ENCODE measurements at places on chromosomes 7 and 10.

DNA sequence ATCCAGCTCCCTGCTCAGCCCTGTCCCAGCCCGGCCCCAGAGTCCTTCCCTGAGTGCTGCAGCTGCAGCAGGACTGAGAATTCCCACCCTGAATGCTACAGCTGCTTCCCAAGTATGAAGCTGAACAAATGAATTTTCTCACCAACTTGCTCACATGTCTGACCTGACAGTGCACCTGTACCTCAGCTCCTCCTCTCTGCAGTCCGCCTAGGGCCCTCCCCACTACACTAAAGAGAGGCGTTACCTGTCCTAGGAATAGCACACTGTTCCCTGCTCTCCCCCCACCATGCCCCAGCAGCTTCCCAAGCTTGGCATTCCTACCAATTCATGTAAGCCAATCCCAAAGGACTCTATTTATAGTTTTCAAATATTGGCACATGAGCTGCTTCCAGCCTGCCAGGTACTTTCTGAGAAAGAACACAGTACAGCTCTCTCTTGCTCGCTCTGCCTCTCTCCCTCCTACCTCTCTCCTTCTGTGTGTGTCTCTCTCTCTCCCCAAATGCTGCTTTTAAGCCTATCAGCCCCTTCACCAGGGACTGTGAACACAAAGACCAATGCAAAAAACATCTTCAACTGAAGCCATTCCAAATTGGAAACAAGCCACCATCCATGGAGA lies 400.1 kb downstream of the TNS3 start:
- DNase-seq: no peak

- peak; percentile 8 for DNase-seq
These were observed 144.5 kb upstream of the PTN start for GRCh38 chr7:137488038-137488437.

DNA sequence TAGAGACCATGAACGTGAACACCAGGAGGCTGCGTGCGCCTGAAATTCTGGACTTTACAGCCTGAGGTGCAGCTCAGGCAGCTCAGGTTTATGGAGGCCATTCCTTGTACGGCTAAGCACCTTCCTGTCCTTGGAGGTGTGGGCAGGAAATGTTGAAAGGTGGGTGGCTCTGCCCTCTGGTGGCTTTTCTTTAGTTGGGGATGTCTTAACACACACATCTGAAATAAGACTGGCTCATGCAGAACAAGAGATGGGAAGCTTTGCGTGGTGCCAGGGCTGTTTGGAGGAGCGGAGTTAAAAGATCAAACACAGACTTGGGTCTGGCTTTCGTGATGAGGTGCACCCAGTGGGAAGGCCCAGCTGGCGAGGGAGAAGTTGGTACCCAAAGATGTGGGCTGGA lies 64.1 kb downstream of the DOCK1 start:
- no peak for DNase-seq

DNA sequence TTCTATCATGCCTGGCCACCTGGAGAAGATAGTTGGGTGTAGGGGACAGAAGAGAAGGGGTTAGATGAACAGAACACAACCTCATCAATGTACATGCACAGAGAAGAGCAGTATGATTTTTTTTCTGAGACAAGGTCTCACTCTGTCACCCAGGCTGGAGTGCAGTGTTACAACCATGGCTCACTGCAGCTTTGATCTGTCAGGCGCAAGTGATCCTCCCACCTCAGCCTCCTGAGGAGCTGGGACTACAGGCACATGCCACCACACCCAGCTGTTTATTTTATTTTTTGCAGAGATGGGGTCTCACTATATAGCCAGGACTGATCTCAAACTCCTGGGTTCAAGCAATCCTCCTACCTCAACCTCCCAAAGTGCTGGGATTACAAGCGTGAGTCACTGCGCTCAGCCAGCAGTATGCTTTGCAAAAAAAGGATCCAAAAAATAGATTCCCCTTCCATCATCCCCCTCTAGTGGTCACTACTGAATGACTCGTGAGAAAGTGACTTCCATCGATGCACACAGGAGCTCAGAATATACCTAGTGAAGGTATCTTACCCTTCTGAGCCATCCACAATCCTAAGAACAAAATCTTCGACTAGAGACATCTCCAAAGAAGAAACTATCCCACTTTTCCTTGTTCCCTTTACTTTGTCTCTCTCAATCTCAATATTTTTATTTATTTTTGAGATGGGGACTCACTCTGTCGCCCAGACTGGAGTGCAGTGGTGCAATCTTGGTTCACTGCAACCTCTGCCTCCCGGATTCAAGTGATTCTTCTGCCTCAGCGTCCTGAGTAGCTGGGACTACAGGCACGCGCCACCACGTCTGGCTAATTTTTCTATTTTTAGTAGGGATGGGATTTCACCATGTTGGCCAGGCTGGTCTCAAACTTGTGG lies 21.0 kb downstream of the ZCWPW1 start:
- DNase-seq: peak; percentile 73

DNA sequence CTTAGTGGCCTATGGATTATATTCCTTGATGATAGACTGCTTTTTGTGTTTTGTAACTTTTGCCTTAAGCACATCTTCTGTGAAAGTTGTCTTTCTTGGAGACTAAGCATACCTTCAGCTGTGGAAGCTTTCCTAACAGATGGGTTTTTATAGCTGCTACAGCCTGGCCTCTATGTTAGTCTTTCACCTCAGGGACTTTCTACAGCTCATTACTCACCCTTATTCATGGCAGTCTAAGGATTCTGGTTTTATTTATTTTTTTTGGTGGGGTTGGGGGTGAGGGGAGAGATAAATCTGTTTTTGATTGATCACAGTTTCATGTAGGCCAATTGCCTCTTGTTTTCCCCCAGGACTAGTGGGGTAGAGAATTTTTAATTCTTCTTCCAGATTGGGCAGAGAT lies 219.9 kb downstream of the DKK1 start:
- DNase-seq: peak; percentile 8

- peak; percentile 82 for DNase-seq
These were observed 155.5 kb upstream of the LYZL2 start for GRCh38 chr10:30784897-30785605.

GRCh38 chr7:132941905-132942304 lies 140.0 kb downstream of the CHCHD3 start:
- no peak for DNase-seq

DNA sequence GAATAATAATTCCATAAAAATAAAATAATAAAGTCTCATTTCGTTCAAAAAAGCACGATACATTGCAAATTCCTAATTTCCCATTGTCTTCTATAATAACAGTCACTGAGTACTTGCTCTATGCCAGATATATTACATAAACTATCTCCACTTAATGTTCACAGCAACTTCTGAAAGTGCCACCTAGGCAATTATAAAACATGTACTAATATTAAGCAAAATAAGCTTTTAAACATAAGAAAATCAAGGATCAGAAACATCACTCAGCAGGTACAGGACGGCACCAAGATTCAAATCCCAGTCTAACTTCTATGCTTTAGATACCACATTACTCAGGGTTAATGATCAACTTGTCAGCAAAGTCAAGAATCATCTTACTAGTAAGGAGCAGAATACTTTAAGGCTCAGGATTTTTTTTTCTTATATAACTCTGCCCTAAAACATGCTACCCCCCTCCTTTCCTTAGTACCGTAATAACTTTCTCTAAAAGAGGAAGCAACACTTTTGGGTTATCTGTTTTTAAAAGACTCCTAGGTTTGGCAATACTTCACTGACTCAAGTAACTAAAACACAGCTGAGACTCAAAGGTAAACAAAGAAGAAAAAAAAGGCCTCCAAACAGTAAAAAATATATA lies 51.3 kb downstream of the USP6NL start:
- peak; percentile 33 for DNase-seq

GRCh38 chr10:58989486-58990039 lies 186.9 kb upstream of the PHYHIPL start:
- no peak for DNase-seq

- no peak for DNase-seq
These were observed 2.1 kb downstream of the MRPL32 start for GRCh38 chr7:42934291-42934690.

- DNase-seq: no peak
These were observed 63.9 kb downstream of the SND1 start for GRCh38 chr7:127715901-127716300.

- peak; percentile 24 for DNase-seq
These were observed 132.1 kb downstream of the MACC1 start for GRCh38 chr7:20085086-20085485.

DNA sequence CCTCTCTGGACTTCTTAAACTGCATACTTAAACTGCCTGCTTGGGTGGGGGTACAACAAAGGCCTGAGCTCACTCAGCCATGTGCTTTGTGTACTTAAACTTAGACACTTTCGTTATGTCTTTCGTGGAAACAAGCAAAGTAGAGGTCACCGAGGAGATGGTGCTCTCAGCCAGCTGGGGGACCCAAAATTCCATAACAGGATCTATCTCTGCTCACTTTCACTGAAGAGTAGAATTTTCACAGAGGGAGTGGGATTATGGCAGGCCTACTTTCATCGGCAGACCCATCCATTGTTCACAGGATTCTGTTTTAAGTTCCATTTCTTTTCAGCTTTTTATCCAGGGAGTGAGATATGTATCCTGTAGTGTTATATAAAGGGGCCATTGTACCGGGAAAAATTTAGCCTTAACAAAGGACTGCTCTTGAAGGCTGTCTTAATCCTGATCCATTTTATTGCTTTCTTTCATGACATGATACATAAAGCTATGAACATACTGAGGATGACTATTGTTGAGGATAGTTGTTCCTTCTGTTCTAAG lies 370.0 kb upstream of the GHITM start:
- no peak for DNase-seq

GRCh38 chr7:17506095-17506494 lies 207.6 kb downstream of the AHR start:
- DNase-seq: peak; percentile 63

DNA sequence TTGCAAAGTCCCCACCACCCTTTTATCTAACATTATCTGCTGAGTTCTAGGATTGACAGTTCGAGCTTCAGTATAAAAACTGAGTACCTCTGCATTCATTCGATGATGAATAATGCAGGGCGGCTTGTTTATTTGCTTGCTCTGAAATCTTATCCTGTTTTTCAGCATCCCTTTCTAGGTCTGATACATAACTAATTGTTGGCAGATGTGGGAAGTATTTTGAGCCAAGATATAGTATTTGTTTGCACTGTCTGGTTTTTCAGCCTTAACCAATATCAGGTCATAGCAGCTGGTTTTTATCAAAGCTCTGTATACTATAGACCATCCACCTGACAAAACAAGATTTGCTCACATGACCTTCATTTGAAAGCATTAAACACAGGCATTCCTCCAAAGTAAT lies 161.4 kb downstream of the TFEC start:
- peak; percentile 1 for DNase-seq

DNA sequence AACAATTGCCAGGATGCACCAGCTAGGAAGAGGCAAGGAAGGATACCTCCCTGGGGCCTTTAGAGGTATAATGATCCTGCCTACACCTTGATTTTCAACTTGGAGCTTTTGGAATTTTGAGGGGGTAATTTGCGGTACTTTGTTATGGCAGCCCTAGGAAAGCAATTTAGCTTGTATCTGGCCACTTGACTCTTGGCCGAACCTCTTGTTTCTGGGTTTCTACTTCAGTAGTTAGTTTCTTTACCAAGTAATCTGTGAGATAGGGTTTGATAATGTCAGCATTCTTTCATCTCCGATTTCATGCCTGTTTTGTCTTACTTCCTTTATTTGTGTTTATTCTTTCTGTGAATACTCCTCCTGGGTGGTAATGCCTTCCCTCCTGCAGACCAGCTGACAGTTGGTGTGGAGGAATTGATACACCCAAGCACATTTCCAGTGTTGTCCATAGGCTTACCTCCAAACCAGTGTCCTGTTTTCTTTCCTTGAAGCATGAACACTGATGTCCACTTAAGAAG lies 163.7 kb downstream of the SND1 start:
- no peak for DNase-seq

DNA sequence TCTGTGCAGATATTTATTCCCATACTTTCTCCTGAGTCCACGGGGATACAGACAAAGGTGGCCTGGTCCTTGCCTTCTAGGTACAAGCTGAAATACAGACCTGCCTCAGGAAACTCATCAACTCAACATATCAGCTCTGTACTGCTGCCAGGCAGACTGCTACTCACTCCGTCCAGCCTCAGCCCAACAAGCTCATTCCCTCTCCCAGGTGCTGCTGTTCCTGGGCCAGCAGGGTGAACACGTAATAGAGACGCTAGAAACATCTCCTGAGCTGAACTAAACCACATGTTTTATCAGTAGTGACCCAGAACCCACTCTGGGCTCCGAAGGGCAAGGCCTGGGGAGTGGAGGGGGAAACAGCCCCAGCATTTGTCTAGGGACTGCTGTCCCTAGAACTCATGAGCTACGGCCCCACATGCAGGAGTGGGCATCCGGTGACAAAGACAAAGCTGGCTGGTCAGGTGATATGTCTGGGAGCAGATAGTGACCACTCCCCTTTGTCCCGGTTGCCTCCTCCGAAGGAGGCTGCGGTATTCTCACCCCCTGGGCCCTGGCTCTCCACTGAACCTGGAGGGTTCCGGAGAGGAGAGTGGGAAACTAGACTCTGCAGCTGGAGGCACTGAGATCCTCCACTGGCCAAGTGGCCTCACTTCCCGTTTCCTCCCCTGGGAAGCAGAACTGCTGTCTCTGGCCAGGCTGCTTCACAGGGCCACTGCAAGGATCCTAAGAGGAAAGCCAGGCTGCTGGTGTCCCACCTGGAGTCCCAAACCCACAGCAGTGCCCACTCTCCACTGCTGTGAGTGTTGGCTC lies 116.1 kb downstream of the FAM53B start:
- DNase-seq: no peak

DNA sequence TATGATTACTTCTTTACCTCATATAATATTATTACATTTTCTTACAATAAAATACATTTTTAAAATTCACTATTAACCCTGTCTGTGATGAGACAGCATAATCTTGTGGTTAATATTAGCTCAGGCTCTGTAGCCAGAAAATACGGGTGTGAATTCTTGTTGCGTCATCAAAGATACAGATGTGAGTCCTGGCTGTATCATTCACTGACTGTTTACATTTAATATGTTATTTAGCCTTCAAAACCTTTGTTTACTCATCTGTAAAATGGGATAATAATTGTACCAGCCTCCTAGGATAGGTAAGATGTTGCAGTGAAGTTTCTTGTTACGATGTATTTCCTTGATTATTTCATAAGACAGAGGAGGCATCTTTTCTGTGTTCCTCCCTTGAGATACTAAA lies 184.7 kb upstream of the PRPS1L1 start:
- no peak for DNase-seq

DNA sequence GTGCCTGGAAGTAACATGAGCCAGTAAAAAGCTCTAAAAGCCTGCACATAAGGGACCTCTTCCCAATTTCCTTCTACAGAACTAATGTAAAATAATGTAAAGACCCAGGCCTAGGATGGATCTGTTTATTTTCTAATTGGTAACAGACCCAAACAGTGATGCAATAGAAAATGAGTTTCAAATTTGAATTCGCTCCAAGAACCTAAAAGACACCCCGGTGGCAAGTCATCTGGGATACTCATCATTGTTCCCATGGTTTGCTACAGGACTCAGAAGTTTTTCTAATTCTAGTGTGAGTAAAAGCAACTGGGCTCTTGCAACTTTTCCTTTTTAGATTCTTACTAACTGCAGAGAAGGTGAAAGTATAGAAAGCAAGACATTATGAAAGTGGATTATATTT lies 271.3 kb upstream of the CACNA2D1 start:
- DNase-seq: peak; percentile 49

- no peak for DNase-seq
These were observed 354.9 kb downstream of the PLXNA4 start for GRCh38 chr7:132221356-132221755.

GRCh38 chr10:70974351-70974901 lies 86.1 kb upstream of the PCBD1 start:
- DNase-seq: no peak

- peak; percentile 43 for DNase-seq
These were observed 33.3 kb upstream of the XPNPEP1 start for GRCh38 chr10:109956454-109957091.

GRCh38 chr7:38307640-38308039 lies 34.2 kb upstream of the TARP start:
- no peak for DNase-seq
